NCI-H1092 (cell line): ENCODE measurements at places on chromosomes 2 and 18.
A peak's percentile ranks its signal among the peaks of the same experiment; 100 is the strongest.

GRCh38 chr2:141021109-141021508 is 1109.7 kb downstream of the LRP1B start:
- no peak for DNase-seq

DNA sequence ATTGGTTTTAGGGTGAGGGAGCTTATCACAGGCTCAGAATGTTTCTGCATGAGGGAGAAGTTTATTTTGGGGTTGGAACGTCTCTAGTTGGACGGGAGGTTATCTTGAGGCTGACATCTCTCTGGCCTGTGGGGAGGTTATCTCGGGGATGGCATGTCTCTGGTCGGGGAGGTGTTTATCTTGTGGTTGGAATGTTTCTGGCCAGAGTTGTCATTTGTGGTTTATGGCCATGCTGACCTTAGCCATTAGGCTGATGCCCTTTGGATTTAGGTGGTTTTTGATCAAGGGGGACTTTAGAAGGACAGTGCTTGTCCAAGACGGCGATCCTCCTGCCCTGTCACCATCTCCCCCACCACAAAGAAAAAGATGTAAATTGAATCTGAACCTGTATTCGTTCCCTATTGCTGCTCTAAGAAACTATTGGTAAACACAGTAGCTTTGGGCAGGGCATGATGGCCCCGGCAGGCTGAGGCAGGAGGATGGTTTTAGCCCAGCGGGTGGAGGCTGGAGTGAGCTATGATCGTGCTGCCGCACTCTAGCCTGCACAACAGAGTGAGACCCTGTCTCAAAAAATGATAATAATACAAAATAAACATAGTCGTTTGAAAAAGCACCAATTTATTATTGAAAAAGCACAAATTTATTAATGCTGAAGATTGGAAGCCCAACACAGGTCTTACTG is 17.8 kb upstream of the MPPE1 start:
- no peak for DNase-seq

DNA sequence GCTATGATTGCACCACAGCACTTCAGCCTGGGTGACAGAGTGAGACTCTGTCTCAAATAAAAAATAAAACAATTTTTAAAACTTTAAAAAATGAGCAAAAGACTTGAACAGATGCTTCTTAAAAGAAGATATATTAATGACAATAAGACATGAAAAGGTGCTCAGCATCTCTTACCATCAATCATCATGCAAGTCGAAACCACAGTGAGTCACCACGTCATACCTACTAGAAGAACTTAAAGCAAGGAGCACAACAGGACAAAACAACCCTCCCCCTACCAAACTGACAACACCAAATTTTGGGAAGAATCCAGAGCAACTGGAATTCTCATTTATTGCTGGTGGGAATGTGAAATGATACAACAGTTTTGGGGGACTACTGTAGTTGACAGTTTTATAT is 251.6 kb downstream of the BCL2 start:
- no peak for DNase-seq

- DNase-seq = no peak
Observed at GRCh38 chr2:28780496-28780895, 28.9 kb downstream of the PPP1CB start.

DNA sequence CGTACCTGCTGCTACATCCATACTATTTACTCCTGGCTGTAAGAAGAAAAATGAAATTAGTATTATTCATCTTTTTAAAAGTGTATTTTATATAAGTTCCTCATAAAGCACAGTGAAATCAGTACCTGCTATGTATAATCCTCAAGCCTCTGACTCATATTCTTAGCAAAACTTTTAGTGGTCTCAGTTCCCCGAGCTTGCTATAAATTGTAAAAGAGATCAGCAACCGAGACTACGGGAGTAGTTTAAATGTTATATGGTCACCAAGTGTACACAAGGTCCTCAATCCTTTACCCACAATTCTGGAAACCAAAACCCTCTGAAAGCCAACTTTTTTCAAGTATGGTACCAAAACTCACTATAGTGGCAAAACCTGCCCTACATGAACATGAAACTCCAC is 24.2 kb downstream of the PRPF40A start:
- no peak for DNase-seq

GRCh38 chr2:205463466-205464025 is 218.8 kb upstream of the NRP2 start:
- no peak for DNase-seq

DNA sequence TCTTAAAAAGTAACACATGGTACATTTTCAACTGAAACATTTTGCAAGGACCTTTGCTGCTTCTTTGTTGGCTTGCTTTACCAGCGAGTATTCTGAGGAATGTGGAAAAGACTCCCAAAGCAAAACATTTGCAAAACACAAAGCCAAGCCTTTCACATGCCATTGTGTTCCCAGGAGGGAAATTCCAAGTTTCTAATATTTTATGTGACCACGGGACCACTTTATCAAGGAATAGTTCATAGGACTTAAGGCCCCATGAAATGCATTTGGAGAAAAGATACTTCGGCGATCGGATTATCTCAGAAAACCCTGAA is 26.2 kb downstream of the CYP27C1 start:
- no peak for DNase-seq

DNA sequence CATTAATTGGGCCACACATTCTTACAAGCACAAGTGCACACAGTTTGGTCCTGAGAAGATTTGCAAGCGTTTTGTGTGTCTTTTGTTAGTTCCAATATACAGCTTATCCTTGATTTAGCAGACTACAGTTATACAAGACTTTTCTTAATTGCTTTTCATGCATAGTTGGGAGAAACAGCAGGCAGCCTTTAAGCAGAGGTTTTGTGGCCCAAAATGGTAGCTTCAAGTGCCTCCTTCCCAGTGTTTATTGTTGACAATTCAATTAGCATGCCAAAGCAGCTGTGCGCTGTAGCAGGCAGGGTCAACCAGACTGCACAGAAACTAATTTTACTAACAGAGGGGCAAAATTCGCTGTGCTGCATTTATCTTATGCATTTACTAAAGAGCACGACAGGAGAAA is 47.5 kb downstream of the FRZB start:
- DNase-seq = no peak

GRCh38 chr2:112879491-112880041 is 31.4 kb upstream of the IL37 start:
- no peak for DNase-seq

DNA sequence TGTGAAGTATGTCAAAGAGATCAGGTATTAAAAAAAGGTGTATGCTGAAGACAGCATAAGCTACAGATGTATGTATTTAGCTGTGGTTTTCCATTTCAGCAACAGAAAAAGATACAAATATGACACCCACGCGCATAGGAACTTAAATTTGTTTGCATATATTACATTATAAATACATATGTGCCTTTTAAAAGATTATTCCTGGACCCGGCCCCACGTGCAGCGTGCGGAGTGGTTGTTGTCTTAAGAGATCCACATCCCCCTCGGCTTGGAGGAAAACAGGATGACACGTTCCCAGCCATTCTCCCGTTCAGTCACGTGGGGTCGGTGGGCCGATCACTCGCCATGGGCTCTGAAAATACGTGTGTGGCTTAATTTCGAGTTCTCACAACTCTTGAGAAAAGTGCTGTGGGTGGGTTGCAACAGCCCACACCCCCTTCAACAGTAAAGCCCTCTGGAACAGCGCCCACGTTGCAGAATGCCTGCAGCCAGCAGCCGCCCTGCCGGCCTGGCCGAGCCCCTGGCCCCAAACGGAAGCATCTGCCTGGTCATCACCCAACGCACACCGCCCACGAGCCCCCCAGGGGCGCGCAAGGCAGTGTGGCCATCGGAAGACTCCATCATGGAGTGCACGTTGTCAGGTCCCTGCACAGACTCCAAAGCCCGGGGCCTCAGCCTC is 18.6 kb upstream of the KCNG2 start:
- DNase-seq = no peak

DNA sequence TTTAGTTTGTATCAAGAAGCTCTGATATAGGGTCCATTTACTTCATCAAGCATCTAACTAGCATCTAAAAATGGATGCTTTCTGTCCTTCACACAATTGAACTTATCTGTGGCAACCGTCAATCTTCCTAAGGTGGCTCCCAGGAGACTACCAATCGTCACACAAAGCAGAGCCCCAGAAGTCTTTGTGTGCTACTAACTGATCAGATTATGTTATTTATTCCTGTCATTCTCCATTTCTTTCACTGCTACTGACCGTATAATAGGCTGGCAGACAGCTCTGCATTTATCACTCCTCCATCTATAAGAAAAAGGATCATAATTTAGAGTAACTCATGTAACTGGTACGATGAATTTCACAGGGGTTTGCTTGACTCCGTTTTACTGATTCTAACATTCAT is 585.0 kb upstream of the NXPH2 start:
- DNase-seq = no peak

- DNase-seq = no peak
Observed at GRCh38 chr2:105102963-105103421, 65.1 kb downstream of the MRPS9 start.

- DNase-seq = no peak
Observed at GRCh38 chr2:60992985-60993392, 24.5 kb upstream of the PEX13 start.

GRCh38 chr2:174874085-174874484 is 109.8 kb upstream of the CHRNA1 start:
- DNase-seq = no peak

- no peak for DNase-seq
Observed at GRCh38 chr2:241985986-241986329, 116.4 kb downstream of the RTP5 start.

DNA sequence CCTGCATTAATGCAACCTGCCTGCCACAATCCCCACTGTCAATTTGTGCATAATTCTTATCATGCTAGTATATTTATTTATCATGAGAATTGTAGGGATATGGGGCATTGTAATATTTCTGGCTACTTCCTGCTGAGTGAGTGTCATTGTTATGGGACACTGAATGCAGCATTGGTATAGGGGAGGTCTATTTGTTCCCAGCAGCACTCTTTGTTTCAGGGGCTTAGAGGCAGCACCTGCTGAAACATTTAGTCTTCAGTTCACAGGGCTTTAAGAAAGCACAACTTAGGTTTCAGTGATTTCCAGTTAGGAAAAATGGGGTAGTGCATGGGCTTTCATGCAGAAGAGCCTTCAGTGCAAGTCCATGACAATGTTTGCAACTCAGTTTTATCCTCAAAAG is 23.6 kb downstream of the SULT1C3 start:
- no peak for DNase-seq

GRCh38 chr18:40577239-40577980 is 1377.6 kb upstream of the PIK3C3 start:
- no peak for DNase-seq

- no peak for DNase-seq
Observed at GRCh38 chr2:20930928-20931327, 108.0 kb upstream of the LDAH start.

DNA sequence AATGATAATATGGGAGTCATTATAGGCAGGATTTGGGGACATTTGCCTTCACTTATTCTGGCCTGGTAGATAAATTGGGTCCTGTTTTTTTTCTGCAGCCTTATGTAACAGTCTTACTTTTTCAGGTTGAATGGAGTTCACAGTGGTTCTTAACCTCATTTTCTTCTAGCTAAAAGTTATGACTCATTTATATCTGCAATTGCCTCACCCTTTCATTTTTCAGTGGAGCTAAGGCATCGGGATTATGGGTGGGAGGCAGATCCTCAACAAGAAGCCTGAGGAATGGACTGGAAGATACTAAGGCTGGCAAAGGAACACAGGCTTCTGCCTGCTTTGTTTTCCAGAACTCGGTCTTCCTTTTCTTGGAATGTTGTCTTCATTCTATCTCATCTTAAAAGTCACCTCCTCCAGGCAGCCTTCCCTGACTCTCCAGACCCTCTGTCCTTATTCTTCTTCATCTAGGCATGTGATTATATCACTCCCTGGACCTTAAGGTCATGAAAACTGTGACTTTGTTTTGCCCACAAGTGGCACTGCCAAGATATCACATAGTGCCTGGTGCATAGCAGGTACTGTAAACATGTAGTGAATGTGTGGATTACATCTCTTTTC is 41.0 kb upstream of the ACSL3 start:
- DNase-seq = no peak

DNA sequence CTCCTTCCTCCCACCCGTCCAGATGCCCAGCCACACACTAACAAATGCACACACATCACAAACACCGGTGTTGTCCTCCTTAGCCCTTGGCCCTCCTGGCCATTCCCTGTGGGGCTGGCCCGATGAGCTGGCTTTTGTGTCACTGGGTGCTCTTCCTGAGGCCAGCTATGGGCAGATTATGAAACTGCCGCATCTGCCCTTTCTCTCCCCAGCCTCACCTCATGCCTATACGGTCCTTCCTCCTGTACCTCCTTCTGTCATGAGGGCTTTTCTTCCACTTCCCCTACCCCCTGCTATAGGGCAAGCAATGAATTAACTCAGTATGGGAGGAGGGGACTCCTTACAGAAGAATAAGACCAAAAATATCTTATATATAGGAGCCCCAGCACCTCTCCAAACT is 10.3 kb upstream of the INO80C start:
- DNase-seq = no peak

GRCh38 chr18:11883153-11883552 is 25.0 kb downstream of the MPPE1 start:
- no peak for DNase-seq

GRCh38 chr2:175690113-175690837 is 311.8 kb downstream of the LNPK start:
- DNase-seq = peak; percentile 26

DNA sequence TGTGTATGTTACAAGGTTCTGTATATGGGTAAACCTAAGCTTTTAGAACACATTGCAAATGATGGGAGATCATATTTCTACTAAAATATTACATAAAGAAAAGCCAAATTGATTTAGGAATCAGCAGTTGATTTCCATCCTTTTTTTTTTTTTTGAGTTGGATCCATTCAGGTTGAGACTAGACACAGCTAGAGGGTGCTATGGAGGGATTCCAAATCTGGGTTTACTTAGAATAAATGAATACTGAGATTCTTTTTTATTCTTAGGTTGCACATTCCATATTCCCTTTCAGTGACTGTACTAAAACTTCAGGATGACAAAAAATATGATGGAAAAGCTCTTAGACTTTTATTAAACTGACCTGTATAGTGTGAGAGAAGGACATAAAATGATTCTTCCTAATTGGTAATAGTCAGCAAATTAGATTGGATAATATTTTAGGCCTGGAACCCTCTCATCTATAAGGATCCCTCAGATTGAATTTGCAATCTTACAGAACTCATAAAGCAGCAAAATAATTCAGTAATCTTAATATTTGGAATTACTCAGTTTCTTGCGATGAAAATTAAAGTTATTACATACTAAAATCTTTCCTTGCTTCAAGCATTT is 183.3 kb upstream of the SESTD1 start:
- DNase-seq = no peak

- DNase-seq = no peak
Observed at GRCh38 chr2:128735296-128735960, 416.8 kb upstream of the HS6ST1 start.

DNA sequence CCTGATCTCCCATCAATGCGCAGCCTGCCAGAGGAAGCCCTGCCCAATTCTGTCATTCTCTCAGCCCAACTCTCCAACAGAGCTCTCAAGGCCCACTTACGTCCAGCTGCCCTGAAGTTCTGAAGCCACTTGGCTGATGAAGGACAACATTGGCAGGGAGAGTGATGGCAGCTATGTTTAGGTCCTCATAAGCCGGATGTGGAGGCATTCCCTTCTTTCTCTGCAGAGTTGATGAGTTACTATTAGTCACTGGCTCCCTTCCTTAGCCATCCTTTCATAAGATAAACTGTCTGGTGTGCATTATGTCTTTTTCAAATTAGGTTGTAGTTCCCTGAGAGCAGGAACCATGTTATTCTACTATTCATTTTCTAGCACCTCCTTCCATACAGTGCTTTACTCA is 22.5 kb upstream of the TACR1 start:
- no peak for DNase-seq
